ENCODE measurements at places on chromosomes 3 and 15.
A peak's percentile ranks its signal among the peaks of the same experiment; 100 is the strongest.

- DNase-seq, result no peak
These were observed 12.1 kb upstream of the LOXL1 start for GRCh38 chr15:73914145-73914544.

GRCh38 chr15:74950078-74950908 is 6.3 kb downstream of the RPP25 start:
- peak; percentile 43 for DNase-seq

GRCh38 chr3:124780761-124781475 is 50.7 kb downstream of the UMPS start:
- no peak for DNase-seq

DNA sequence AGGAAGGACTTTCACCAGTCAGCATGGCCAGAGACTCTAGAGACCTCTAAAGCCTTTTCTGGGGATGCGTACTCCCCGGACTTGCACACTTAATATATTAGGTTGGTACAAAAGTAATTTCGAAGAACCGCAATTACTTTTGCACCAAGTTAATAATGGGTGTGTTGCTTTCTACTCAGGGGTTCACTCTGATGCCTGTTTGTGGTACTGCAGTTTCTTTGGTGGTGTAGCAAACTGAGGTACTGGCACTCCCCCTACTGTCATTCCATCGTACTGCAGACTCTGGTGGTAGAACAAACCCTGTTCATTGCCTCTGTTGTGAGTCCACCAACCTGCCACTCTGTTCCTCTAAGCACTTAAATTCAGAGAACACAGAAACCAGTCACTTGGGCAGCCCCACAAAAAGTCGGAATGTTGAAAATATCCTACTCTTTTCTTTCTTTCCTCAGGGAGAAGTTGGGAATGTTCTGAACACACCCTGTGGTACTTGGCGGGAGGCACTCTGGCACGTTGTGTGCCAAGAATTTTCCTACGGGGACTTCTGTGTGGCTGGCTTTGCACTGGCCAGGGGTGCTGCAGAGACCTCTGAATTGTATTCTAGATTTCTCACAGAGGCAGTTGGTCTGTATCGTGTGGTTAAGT is 46.3 kb downstream of the GABRG3 start:
- peak; percentile 42 for DNase-seq

- no peak for DNase-seq
These were observed 44.2 kb downstream of the GRK7 start for GRCh38 chr3:141807277-141808033.

All from NCI-H1105 treated with DMSO at 0.1 percent for 48 hours (cell line).